Naive thymus-derived CD4-positive, alpha-beta T cell (primary cell): ENCODE measurements at places on chromosomes 7 and 10. TPM values are rescaled to one million over a fixed set of nuclear protein-coding genes. Genes with fewer than 3 reads are reported as not detected.
A peak's percentile ranks its signal among the peaks of the same experiment; 100 is the strongest.

Gene IQUB
- polyA plus RNA-seq: not detected

Gene FAM200A
- polyA plus RNA-seq: 5.9 TPM

Gene NUPR2
- polyA plus RNA-seq: 1.4 TPM

GRCh38 chr10:104144931-104145330 lies 23.0 kb downstream of the SFR1 start:
- DNase-seq: no peak
- no peak overlapping the region for H3K4me3 ChIP-seq
- H3K27me3 ChIP-seq: no peaks in the 10 kb centered on the region

Gene LRRN3
- 173 TPM for polyA plus RNA-seq

Gene GNAT3
- not detected for polyA plus RNA-seq

- H3K27ac ChIP-seq: peak overlapping the region; percentile 67
- H3K36me3 ChIP-seq: no peaks in the 10 kb centered on the region
- no peak for DNase-seq
- no peak overlapping the region for H3K4me3 ChIP-seq
These were observed 201.4 kb downstream of the PTEN start for GRCh38 chr10:88064608-88065382.

- peak overlapping the region; percentile 59 for H3K4me3 ChIP-seq
- peak overlapping the region; percentile 78 for H3K27ac ChIP-seq
- H3K36me3 ChIP-seq: no peaks in the 10 kb centered on the region
- H3K27me3 ChIP-seq: no peaks in the 10 kb centered on the region
These were observed 100.8 kb downstream of the ARHGAP21 start for GRCh38 chr10:24622781-24623301.

GRCh38 chr7:35003679-35004303 lies 33.5 kb downstream of the DPY19L1 start:
- no peaks in the 10 kb centered on the region for H3K27me3 ChIP-seq
- no peaks in the 10 kb centered on the region for H3K4me1 ChIP-seq
- H3K4me3 ChIP-seq: no peak overlapping the region
- no peak overlapping the region for H3K27ac ChIP-seq
- H3K36me3 ChIP-seq: no peaks in the 10 kb centered on the region
- DNase-seq: no peak
